ENCODE measurements at places on chromosomes 2 and 18. TPM values are rescaled to one million over a fixed set of nuclear protein-coding genes. Genes with fewer than 3 reads are reported as not detected.

GRCh38 chr2:226776104-226776503 is 23.5 kb downstream of the IRS1 start:
- H3K36me3 ChIP-seq: peaks cover 15% of the 10 kb centered on the region
- H3K4me3 ChIP-seq: no peak overlapping the region
- H3K27ac ChIP-seq: no peak overlapping the region
- H3K27me3 ChIP-seq: no peaks in the 10 kb centered on the region
- DNase-seq: no peak

GRCh38 chr2:200341376-200341775 is 34.9 kb downstream of the SPATS2L start:
- H3K4me3 ChIP-seq: no peak overlapping the region
- H3K36me3 ChIP-seq: no peaks in the 10 kb centered on the region
- DNase-seq: no peak
- H3K4me1 ChIP-seq: no peaks in the 10 kb centered on the region
- H3K27me3 ChIP-seq: no peaks in the 10 kb centered on the region
- H3K27ac ChIP-seq: no peak overlapping the region

ALLC gene
- not detected for total RNA-seq

DNA sequence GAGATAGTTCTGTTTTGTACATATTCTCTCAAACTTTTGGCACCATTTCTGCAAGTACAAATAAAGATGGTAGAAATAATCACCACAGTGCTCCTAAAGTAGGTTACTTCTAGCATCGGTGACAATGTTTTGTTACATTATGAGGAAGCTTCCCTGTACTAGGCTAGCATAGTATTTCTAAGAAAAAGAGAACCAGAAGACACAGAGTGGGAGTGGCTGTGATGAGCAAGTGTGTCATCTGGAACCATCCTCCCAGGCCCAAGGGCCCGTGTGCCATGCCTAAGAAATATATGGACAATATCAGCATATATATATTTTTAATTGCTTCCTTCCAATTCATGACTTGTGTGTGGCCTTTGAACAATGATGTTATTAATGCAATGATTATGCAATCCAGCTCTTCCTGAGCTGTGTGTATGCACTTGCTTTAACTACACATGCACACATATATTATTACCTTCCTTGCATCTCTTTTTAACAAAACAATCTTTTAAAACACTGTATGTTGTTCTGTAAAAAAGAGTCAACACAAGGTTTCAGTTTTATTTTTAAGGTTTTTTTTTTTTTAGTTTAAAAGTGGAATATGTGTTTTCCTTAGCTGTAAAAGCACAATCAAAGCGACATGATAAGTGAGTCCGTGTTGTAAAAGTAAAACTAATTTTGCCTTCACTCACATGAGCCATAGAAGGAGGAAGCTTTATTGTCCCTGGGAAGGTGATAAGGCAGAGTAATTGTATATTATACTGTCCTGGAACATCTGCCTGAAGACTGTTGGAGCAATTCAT is 303.9 kb downstream of the ZNF407 start:
- H3K4me3 ChIP-seq: no peak overlapping the region
- H3K27ac ChIP-seq: no peak overlapping the region
- DNase-seq: no peak
- H3K4me1 ChIP-seq: peaks cover 15% of the 10 kb centered on the region

SALL3 gene
- not detected for total RNA-seq

STARD6 gene
- not detected for total RNA-seq

DNA sequence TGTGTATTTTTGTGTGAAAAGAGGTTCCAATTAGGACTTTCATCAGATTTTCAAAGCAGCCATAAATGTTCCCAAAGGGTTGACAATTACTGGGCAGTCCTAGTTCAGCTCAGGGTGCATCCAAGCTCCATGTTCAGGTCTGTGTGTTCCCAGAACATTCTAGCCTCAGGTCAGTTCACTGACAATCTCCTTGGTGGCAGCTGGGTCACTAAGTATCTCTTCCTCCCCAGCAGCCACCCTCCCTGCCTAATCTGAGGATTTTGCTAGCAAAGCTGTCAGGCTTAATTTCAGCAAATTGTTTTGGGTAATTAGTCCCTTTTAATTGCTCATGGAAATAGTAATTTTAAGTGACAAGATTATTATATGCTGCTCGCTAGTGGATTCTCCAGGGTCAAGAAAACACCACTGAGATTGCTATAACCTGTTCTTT is 29.8 kb downstream of the UPP2 start:
- H3K36me3 ChIP-seq: no peaks in the 10 kb centered on the region
- H3K4me3 ChIP-seq: no peak overlapping the region
- H3K27me3 ChIP-seq: no peaks in the 10 kb centered on the region
- no peak for DNase-seq
- H3K27ac ChIP-seq: no peak overlapping the region

DNA sequence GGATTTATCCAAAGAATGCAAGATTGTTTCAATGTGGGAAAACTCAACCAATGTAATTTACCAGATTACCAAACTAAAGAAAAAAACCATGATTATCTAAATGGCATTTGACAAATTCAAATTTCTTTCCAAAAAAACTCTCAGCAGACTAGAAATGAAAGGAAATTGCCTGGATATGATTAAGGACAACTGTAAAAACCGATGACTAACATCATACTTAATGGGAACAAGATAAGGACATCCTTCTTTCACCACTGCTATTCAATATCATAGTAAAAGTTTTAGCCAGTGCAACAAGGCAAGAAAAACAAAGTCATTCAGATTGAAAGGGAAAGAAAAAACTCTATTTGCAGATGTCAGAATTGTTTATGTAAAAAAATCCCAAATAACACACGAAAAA is 4.4 kb upstream of the CCDC150 start:
- H3K36me3 ChIP-seq: no peaks in the 10 kb centered on the region
- H3K27ac ChIP-seq: no peak overlapping the region
- H3K27me3 ChIP-seq: no peaks in the 10 kb centered on the region
- no peak overlapping the region for H3K4me3 ChIP-seq
- DNase-seq: no peak
- peaks cover 6% of the 10 kb centered on the region for H3K4me1 ChIP-seq

LBX2 gene
- total RNA-seq: not detected

GALR1 gene
- 0.54 TPM for total RNA-seq

DNA sequence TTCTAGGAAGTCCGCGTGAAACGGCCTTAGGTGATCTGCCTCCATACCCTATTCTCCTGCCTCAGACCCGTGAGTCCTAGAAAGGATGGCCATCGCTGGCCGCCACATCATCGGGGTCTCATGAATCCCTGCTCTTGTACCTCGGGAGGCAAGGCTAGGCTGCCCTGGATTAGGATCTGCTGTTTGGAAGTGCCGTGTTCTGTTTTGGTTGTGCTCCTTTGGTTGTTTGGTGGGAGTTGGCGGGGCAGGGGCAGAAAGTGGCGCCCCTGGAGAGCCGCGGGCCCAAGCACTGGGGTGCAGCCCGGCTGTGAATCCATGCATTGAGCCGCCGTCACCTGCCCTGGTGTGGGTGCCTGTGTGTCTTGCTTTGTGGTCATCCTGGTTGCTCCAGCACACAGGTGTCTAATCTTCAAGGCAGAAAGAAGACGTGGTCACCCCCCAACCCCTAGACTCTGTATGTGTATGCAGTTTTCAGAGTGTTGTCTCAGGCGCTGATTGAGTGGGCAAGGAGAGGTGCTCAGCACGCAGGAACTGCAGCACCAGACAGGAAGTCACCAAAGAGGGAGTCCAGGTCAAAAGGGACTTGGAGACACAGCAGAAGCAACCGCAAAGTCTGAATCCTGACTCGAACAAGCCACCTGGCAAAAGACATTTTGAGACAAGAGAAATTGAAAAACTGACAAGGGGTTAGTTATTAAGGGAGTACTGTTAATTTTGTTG is 80.0 kb upstream of the LDLRAD4 start:
- H3K4me3 ChIP-seq: no peak overlapping the region
- peaks cover 24% of the 10 kb centered on the region for H3K27me3 ChIP-seq

GRCh38 chr18:28494151-28494550 is 317.2 kb upstream of the CDH2 start:
- H3K36me3 ChIP-seq: no peaks in the 10 kb centered on the region
- H3K4me3 ChIP-seq: no peak overlapping the region
- no peak for DNase-seq
- no peaks in the 10 kb centered on the region for H3K27me3 ChIP-seq

GRCh38 chr2:216539791-216540241 is 41.2 kb downstream of the RPL37A start:
- peaks cover 35% of the 10 kb centered on the region for H3K4me1 ChIP-seq
- H3K27me3 ChIP-seq: no peaks in the 10 kb centered on the region
- H3K36me3 ChIP-seq: no peaks in the 10 kb centered on the region
- H3K27ac ChIP-seq: no peak overlapping the region

GRCh38 chr2:43018179-43019024 is 208.0 kb downstream of the ZFP36L2 start:
- no peak overlapping the region for H3K4me3 ChIP-seq
- DNase-seq: peak; percentile 98
- H3K27me3 ChIP-seq: no peaks in the 10 kb centered on the region
- H3K36me3 ChIP-seq: no peaks in the 10 kb centered on the region
- H3K4me1 ChIP-seq: peaks cover 13% of the 10 kb centered on the region
- peak overlapping the region; percentile 56 for H3K27ac ChIP-seq

DNA sequence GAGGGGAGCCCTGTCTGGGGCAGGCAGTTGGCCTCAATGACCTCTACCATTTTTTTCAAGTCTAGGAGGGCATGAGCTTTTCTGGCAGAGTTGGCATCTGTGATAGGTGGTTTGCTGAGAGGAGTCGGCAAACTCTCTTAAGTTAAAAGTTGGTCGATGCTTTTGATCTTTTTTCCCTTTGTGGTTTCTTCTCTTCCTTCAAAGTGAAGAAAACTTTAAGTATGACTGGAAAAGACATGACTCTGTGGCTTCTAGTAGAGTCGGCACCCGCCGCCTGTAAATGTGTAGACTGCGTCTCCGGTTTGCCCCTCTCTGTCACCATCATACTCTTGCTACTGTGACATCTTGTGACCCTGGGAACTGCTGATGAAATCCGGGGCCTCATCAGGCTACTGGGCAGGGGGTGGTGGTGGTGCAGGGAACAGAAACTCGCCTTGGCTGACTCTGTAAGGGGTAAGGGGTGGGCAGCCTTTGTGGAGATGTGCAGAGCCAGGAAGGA is 21.1 kb downstream of the INPP5D start:
- DNase-seq: no peak
- H3K27me3 ChIP-seq: no peaks in the 10 kb centered on the region
- no peak overlapping the region for H3K4me3 ChIP-seq
- H3K36me3 ChIP-seq: no peaks in the 10 kb centered on the region

DNA sequence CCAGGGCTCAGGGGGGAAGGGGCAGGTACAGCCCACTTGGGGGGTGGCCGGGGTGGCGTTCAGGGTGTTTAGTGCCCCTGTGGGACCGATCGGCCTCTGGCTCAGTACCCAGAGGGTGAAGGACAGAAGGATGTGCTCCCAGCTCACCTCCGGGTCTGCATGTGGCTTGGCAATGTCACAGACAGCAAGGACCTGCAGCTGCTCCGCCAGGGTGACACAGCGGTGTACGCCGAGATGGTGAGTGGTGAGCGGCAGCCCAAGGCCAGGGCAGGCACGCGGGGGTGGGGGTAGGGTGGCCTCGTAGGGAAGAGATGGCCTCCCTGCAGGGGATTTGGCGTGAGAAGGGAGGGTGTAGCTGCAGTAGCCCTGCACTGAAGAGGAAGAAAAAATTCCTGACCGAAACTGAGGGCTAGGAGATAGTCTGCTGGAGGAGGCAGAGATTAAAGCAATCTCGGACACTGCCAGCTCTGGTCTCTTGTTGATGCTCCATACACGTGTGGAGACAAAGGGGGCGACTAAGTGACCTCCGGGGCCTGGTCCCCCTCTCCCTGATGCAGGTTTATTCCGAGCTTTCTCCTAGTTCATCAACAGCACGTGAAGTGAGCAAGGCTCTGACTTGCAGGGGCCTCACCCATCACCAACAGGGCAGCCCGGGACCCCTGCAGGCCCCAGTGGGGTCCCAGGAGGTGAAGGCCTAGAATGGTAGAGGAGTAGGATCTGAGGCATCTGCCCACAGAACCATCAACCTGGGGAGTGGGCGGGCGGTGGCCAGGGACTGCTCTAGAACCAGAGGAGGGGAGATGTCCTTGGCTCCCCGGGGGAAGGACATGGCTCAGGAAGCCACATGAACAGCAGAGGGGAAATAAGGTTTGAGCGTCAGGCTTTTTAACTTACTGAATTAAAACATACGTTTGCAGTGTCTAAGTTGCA is 45.4 kb downstream of the FER1L5 start:
- H3K27ac ChIP-seq: no peak overlapping the region
- no peaks in the 10 kb centered on the region for H3K4me1 ChIP-seq
- H3K4me3 ChIP-seq: no peak overlapping the region
- DNase-seq: peak; percentile 48
- H3K27me3 ChIP-seq: peaks cover 23% of the 10 kb centered on the region

Measured in sigmoid colon (tissue), 7 donors.